Stimulated activated CD4-positive, alpha-beta T cell treated with anti-CD3 and anti-CD28 coated beads, Interleukin-12 subunit alpha, Interleukin-12 subunit beta, amount 100 ng/mL, for 24 hours (primary cell): ENCODE measurements at places on chromosomes 4 and X.
A peak's percentile ranks its signal among the peaks of the same experiment; 100 is the strongest.

- no peak for DNase-seq
Observed at GRCh38 chrX:112830540-112830939, 10.1 kb downstream of the AMOT start.

DNA sequence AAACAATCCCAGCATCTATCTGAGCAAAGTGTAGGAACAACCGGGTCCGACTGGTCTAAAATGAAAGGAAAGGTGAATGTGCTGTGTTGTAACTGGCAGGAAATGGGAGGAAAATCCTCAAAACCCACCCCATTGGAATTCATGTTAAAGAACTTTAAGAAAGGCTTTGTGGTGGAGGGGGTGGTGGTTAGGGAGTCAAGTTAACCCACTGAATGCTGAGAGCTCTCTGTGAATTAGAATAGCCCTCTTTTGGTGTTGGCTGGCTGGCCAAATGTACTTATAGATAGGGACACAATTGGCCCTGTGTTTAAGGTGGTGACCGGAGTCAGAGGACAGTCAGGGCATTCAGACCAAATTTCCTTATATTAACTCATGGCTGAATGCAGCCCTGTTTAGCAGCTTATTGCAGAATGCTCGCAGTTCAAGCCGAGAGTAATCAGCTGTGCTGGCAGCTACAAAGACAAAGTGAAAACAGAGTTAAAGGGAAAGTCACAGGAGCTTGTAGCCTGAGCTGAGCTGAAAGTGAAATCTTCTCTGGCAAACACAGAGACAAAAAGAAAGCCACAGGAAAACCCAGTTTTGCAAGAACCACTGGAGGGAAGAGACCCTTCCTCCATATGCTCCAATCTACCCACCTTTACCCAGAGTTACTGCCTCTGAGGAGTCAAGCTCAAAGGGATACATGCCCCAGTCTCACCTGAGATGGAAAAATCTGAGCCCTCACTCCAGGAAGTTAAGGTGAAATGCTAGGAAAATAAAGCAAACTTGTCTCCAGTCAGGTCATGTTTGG is 38.5 kb upstream of the UGT2B7 start:
- no peak for DNase-seq

GRCh38 chr4:142480244-142480643 is 365.9 kb downstream of the INPP4B start:
- no peak for DNase-seq

DNA sequence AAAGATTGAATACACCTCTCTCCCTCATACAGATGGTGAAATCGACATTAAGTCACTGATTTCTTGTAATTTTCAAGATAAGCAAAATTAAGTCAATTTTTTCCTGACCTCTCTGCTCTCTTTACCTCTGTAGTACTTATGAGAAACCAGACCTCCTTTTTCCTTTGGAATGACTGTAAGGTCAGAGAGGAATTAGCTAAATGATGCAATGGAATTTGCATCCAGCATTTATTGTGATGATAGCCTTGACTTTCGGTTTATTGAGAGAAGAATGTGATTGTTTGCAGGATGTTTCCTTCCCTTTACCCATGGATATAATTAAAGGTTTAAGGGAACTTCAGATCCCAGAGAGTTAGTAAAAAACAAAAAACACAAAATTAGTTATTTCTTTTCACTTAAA is 22.4 kb downstream of the STK26 start:
- no peak for DNase-seq

- DNase-seq: no peak
Observed at GRCh38 chrX:1224954-1225353, 12.5 kb upstream of the CRLF2 start.

DNA sequence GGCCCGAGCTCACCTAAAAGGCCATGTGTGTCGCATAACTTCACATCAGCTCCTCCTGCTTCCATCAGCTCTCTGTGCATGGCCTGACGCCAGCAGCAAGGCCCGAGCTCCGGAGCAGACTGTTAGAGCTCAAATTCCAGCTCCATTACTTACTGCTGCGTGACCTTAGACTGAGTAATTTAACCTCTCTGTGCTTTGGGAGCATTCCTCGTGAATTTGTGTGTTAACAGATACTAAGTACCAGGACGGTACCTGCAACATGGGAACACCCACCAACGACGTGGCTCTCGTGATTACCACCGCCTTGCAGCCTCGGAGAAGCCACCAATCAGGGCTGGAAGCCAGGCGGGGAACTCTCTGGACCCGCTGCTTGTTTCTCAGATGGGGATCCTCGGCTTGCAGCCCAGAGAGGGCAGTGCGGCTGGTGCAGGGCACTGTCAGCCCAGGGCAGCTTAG is 12.9 kb downstream of the LETM1 start:
- DNase-seq: no peak

DNA sequence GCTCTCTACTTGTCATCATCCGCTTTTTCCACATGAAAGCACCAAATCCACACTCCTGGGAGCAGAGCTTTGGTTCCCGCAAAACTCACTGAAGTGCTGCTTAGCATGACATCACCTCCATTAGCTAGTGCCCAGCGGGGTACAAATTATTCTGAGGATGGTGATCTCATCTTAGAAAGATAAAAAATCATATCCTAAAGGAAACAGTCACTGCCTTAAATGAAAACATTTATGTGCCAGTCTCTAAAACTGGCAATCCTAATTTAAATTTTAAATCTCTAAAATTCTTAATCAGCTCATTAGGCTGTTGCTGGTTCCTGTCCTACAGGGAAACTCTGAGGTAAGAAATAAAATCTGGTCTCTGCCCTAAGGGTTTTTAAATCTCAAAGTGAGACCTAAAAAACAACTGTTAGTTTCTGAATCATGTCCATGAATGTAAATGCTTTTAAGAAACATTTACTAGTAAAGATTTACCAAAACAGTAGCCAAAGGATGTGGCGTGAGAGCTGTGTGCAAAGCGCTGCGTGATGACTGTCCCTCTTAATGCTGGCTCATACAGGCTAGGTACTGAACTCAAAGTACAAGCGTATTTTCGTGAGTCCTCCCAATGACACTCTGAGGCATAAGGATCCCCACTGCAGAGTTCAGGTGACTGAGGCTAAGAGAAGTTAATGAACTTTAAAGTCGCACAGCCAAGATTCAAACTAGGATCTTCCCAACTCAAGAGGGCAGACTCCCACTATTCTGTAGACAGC is 4.5 kb downstream of the CASP3 start:
- DNase-seq: no peak

DNA sequence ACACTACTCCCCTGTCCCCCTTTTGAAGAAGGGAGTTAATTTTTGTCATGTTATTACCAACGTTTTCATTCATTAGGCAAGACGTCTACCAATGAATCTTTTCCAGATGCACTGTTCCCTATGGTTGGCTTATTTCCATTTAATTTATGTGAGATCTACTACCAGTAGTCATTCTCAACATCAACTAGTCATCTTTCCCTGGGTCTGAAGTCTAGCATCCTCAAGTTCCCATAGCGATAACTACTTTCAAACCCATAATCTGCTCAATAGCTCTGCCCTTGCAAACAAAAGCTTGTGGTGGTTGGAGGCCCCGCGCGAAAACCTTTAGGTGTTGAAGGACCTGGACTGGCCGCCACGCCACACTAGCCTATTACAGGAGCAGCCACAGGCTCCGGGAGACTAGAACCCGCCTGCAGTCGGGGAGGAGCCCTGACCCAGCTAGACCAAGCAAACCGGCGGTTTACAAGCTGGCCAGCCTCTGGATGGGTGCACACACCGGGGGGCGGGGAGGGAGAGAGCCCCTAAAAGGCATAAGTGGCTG is 746 bp downstream of the PPAT start:
- DNase-seq: peak; percentile 37

DNA sequence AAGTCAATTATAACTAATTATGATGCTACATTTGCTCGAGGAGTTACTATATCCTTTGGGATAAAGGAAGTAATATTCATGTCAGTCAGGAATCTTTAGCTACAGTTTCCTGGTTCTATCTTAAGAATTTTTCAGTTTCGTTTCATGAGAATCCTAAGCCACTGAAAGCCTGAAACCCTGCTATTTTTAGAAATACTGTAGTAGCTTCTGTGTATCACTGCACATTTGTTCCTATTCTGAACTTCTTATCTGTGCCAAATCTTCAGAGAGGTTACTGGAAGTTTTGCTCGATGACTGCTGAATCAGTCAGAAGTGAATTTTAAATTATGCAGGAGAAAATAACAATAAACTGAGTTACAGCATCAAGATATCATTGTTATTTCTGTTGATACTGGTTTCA is 249.2 kb downstream of the TENM3 start:
- no peak for DNase-seq

DNA sequence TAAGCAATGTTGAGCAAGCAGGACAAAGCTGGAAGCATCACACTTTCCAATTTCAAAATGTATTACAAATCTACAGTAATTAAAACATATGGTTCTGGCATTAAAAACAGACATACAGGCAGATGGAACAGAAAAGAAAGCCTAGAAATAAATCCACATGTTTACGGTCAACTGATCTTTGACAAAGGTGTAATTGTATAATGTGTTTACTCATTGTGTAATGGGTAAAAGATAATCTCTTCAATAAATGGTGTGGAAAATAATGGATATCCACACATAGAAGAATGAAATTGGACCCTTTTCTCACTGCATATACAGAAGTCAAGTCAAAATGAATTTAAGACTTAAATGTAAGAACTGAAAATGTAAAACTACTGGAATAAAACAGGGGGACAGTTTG is 394.2 kb downstream of the ANKRD50 start:
- DNase-seq: no peak

DNA sequence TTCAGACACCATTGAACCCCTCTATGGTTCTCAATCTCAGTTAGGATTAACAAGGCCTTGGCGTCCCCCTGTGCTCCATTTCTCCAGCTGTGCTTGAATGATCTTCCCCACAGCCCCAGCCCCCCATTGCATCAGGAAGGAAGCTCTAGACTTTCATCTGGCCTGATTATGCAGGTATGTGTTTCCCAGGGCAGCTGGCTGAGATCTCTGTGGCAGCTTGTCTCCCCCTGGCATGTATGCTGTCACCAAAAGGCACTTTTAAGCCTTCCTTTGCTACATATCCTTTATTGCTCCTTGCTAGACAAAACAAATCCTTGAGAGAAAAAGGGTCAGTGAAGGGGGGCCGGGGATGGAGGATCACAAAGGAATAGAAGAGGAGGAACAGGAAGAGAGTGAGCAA is 1056.0 kb upstream of the SLIT2 start:
- no peak for DNase-seq

DNA sequence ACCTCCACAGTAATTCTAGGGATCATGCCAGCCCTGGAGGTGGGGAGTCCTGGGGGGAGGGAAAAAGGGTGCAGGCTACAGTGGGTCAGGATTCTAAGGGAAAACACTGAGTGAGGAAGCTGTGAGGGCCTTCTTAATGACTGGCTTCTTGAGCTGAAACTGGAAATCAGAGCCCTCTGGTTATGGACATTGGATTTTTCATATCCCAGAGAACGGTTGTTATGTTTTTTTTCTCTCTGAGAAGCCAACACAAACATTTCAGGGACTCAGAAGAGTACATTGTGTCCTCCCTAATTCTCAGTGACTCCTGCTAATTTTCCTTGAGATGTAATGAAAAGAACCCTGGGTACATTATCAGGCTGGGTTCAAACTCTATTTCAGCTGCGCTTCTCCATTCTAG is 162.4 kb upstream of the PRDX4 start:
- DNase-seq: no peak

GRCh38 chrX:39802354-39802753 is 295.4 kb downstream of the BCOR start:
- no peak for DNase-seq

- DNase-seq: no peak
Observed at GRCh38 chr4:105558277-105558676, 5.9 kb downstream of the ARHGEF38 start.

- DNase-seq: no peak
Observed at GRCh38 chr4:82223715-82224114, 150.1 kb downstream of the HNRNPD start.
